ENCODE measurements at places on chromosomes 16 and 17. TPM values are rescaled to one million over a fixed set of nuclear protein-coding genes. Genes with fewer than 3 reads are reported as not detected.

Gene MEFV
- total RNA-seq, result 0.09 TPM

GRCh38 chr16:2806286-2806685 lies 8.0 kb downstream of the PRSS41 start:
- H3K27ac ChIP-seq, result no peak overlapping the region
- no peak overlapping the region for H3K4me3 ChIP-seq
- no peak for DNase-seq
- peaks cover 33% of the 10 kb centered on the region for H3K27me3 ChIP-seq

DNA sequence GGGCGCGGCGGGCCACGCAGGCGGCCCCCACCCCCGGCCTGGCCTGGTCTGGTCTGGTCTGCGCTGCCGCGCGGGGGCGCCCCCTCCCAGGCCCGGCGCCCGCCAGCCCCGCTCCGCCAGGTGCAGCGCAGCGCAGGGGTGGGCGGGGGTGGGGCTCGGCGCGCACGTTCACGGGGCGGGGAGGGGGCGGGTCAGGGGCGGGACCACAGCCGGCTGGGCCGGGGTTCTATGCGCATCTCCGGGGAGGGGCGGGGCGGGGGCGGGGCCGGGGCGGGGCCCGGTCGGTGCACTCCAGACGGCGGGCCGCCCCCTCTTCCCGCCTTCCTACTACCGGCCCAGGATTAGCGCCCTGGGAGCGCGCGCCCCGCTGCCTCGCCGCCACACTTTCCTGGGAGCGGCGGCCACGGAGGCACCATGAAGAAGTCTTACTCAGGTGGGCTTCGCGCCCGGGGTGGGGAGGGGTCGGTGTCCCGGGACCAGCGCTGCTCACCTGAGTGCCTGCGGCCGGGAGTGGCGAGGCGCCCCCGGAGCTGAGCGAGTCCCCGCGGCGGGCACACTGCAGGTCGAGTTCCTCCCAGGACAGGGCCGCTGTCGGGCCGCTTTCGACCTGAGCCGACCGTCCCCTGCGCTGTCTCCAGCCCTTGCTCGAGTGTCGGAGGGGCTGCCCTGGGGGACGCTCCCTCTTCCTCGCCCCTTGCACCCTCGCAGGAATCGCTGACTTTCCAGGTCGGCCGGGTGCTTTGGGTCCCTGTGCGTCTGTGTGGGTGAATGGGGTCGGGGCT lies 140.5 kb downstream of the SEC14L1 start:
- H3K4me3 ChIP-seq, result peak overlapping the region; percentile 48
- H3K36me3 ChIP-seq, result no peaks in the 10 kb centered on the region
- peak; percentile 60 for DNase-seq
- peaks cover 45% of the 10 kb centered on the region for H3K27me3 ChIP-seq
- no peak overlapping the region for H3K27ac ChIP-seq
- peaks cover 16% of the 10 kb centered on the region for H3K4me1 ChIP-seq

DNA sequence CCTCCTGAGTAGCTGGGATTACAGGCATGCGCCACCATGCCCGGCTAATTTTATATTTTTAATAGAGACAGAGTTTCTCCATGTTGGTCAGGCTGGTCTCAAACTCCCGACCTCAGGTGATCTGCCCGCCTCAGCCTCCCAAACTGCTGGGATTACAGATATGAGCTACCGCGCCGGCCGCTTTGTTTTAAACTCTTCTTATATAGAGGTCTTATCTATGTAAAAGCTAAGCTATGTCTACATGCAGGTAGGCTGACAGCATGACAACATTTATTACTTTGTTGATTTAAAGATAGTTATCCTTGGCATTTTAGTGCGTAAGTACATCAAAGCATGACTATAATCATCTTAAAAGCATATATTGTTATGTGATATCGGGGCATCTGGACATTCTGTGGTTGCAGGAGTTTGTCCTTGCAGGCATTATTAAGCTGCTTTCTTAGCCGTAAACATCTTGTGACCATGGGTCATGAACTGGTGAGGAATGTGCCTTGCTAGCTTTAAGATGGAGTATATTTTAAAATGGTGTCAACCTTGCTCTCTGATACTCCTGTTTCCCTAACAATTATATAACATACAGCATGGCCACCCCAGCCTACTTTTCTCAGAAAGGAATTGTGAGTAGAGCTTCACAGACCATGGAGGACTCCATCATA lies 45.8 kb upstream of the TAOK1 start:
- DNase-seq, result no peak
- no peaks in the 10 kb centered on the region for H3K4me1 ChIP-seq
- H3K36me3 ChIP-seq, result no peaks in the 10 kb centered on the region
- H3K27me3 ChIP-seq, result peaks cover 22% of the 10 kb centered on the region
- H3K4me3 ChIP-seq, result no peak overlapping the region

- no peak for DNase-seq
- no peak overlapping the region for H3K4me3 ChIP-seq
- no peak overlapping the region for H3K27ac ChIP-seq
- no peaks in the 10 kb centered on the region for H3K27me3 ChIP-seq
Measured at GRCh38 chr16:57725554-57725953, 10.0 kb upstream of the KATNB1 start.

GRCh38 chr17:1896243-1897104 lies 66.7 kb downstream of the RPA1 start:
- H3K4me1 ChIP-seq, result peaks cover 8% of the 10 kb centered on the region
- H3K36me3 ChIP-seq, result peaks cover 52% of the 10 kb centered on the region
- DNase-seq, result no peak
- H3K4me3 ChIP-seq, result no peak overlapping the region
- no peaks in the 10 kb centered on the region for H3K27me3 ChIP-seq

- no peak overlapping the region for H3K27ac ChIP-seq
- H3K4me1 ChIP-seq, result no peaks in the 10 kb centered on the region
- no peaks in the 10 kb centered on the region for H3K36me3 ChIP-seq
Measured at GRCh38 chr17:10598621-10599020, 49.2 kb upstream of the MYH2 start.

DNA sequence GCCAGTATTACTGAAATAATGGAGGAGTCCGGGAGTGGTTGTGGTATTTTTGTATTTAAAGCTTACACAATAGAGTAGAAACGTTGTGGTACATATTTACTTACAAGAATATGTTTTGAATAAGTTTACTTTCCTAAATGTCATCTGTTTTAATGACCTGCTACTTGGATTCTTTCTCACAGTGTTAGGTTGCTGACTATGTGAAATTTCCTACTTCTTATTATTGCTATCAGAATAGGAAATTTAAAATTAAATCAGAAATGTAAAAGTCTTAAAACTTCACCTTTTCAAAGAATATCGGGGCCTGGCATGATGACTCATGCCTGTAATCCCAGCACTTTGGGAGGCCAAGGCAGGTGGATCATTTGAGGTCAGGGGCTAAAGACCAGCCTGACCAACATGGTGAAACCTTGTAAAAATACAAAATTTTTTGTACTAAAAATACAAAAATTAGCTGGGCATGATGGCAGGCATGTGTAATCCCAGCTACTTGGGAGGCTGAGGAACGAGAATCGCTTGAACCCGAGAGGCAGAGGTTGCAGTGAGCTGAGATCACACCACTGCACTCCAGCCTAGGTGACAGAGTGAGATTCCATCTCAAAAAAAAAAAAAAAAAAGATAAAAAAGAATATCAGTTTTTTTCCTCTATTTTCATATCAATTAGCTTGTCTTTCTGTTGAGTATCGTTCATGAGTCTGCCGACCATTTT lies 77.8 kb downstream of the VMP1 start:
- H3K4me1 ChIP-seq, result peaks cover 66% of the 10 kb centered on the region
- peak overlapping the region; percentile 93 for H3K27ac ChIP-seq
- peak overlapping the region; percentile 48 for H3K4me3 ChIP-seq
- no peaks in the 10 kb centered on the region for H3K27me3 ChIP-seq
- H3K36me3 ChIP-seq, result peaks cover 24% of the 10 kb centered on the region

- no peak overlapping the region for H3K27ac ChIP-seq
- H3K4me1 ChIP-seq, result peaks cover 4% of the 10 kb centered on the region
- no peak overlapping the region for H3K4me3 ChIP-seq
- H3K27me3 ChIP-seq, result no peaks in the 10 kb centered on the region
Measured at GRCh38 chr16:70018254-70018653, 67.1 kb downstream of the CLEC18A start.

GRCh38 chr17:11485336-11486100 lies 112.8 kb upstream of the DNAH9 start:
- H3K4me1 ChIP-seq, result no peaks in the 10 kb centered on the region
- no peak for DNase-seq

Measured in activated CD8-positive, alpha-beta memory T cell treated with anti-CD3 and anti-CD28 coated beads, Interleukin-2, amount 10 ng/mL, durations not matched to agents 7 days and 5 days (primary cell).